ENCODE measurements at places on chromosomes 4 and X.
A peak's percentile ranks its signal among the peaks of the same experiment; 100 is the strongest.

GRCh38 chr4:5137927-5138326 is 86.6 kb downstream of the STK32B start:
- DNase-seq, result no peak

GRCh38 chr4:185582651-185583400 is 47.5 kb upstream of the PDLIM3 start:
- DNase-seq, result no peak

GRCh38 chr4:98570151-98570797 is 88.1 kb downstream of the TSPAN5 start:
- DNase-seq, result no peak

DNA sequence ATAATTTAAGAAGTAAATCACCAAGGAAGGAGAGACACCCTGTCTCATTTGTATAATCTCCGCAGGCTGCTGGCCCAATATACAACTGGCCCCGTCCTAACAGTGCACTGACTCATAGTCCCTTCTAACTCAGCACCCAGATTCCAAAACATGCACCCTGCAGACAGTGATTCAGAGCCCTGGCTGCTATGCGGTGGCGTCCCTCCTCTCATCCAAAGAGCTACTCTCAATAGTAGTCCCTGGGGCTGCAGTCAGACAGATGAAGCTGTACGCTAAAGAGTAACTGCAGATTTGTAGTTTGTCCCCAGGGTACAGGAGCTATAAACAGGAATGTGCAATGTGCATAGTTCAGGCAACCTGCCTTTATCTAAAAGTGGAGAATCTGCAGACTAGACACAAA is 23.0 kb downstream of the GABRA3 start:
- no peak for DNase-seq

- DNase-seq, result no peak
These were observed 129.5 kb upstream of the KLF3 start for GRCh38 chr4:38534344-38535045.

DNA sequence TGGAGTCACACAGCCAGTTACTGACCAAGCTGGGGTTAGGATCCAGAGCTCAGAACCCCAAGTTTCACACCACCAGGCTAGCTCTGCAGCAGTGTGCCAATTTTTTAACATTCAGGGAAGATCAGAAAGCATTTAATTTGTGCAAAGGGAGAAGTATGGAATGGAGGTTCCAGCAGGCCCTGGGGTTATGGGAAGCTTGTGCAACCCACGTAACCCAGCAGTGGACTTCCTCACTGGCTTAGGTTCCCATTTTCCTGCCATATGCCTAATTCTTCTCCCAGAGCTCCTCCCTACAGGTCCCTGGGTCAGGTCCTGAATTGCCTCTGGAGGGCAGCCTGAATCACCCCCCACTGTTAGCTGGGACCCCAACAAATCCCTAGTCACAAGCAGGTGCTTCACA is 14.0 kb downstream of the APLN start:
- no peak for DNase-seq

GRCh38 chr4:148778980-148779675 is 336.9 kb upstream of the NR3C2 start:
- DNase-seq, result no peak

DNA sequence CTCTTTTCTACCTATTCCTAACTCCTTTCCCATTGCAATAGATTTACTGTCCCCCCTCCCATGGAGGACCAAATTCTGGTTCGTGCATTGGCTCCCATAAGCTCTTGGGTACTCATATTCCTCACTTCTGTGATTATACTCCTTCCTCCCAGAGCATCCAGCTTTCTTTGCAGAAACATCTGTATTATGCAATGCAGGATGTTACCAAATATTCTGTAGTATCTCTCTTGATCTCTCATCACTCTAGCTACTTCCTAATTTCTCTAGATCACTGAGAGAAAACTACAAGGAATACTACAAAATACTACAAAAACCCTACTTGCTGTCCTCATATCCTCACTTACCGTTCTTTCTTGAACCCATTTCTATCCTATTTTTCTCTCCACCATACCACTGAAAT is 395.9 kb upstream of the HS3ST1 start:
- no peak for DNase-seq

DNA sequence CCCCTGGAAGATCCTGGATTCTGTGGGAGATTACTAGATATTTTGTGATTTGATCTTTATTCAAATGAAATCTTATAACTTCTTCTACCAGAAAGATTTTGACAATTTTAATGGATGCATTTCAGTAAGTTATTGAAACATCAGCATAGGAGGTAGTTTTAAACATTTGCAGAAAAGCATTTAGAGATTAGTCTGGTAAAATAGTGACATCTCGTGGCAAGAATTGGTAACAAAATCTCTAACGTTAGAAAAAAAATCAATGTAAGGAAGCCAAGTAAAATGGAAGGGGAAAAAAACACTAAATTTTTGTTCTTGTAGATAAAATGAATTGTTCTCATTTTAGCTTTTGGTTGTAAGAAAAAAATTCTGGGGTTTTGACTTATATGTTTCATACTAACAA is 73.3 kb downstream of the TASL start:
- no peak for DNase-seq

- DNase-seq, result no peak
These were observed 126.6 kb upstream of the GYPA start for GRCh38 chr4:144267084-144267483.

GRCh38 chrX:131301155-131301554 is 12.0 kb upstream of the IGSF1 start:
- DNase-seq, result no peak

DNA sequence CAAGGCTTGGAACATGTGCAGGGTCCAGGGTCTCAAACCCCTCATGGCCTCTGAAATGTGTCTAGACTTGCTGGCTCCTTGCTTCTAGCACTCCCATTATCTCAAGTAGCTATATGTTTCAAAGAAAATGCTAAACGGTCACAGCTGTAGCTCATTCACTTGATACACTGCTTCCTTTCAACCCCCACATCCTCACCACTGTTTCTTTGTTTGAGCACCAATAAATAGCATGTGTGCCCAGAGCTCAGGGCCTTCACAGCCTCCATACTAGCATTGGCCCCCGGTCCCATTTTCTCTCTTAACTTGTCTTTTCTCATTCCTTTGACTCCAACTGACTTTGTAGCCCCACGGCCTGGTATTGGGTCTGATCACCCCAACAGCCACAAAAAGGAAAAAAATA is 801.8 kb downstream of the STIM2 start:
- DNase-seq, result no peak

- DNase-seq, result no peak
These were observed 261.5 kb downstream of the SLC7A11 start for GRCh38 chr4:137980641-137981040.

DNA sequence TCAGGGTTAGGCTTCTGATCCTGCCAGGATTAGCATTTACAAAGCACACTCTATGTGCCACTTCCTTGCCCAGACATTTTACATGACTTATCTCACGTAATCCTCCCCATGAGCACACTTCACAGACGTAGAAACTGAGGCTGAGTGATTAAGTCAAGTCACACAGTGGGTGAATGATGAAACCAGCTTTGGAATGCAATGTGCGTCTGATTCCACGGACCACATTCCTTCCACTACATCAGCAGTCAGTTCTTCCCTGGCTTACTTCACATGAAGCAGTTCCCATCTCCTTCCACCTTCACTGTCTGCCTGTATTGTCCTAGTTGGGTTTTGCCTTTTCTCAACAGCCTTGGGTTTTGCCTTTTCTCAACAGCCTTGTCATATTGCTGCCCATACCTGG is 134.3 kb upstream of the PPARGC1A start:
- no peak for DNase-seq

- DNase-seq, result no peak
These were observed 415.0 kb downstream of the CCSER1 start for GRCh38 chr4:90542216-90542615.

GRCh38 chr4:123363729-123364128 is 32.9 kb upstream of the SPRY1 start:
- no peak for DNase-seq

DNA sequence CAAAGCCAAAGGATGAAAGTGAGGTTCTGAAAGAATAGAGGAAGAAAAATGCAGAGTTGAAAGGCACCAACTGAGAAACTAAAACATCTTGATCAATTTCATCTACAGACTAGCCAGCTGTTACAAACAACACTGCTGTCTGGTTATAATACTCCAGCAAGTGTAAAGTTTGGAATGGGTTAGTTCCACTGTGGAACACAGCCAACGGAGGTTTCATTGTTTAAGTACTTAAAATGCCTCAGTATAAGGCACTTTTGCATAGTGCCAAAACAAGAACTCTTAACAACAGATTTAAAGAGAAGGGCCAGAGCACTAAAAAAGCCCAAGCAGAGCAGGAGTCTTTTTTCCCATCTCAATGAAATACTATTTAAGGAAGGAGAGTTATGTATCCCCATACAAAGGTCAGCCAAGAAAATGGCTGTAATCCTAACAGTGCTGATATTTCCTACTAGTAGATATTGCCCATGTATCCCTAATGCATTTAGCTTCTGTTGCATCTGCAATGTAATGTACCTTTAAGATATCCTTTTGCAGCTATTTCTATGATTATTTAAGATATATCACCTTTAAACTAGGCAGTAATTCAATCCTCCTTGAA is 16.5 kb downstream of the ACSL4 start:
- no peak for DNase-seq

GRCh38 chr4:32199639-32200038 is 1479.5 kb downstream of the PCDH7 start:
- no peak for DNase-seq

DNA sequence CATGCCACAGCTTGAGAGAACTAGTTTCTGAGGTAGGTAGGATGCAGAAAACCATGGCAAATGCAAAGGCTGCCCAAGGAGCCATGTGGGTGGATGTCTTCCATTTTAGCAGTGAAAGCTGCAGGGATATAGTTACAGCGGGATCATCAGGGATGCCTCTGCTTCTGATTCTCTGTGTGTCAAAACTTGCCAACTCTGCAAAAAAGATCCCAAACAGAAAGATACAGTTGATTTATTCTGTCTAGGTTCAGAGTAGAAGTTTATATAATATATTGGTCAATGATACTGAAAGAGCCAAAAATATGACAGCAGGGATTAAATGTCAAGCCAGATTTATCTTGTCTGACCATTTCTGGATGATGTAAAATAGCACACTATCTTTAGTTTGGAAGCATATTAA is 42.4 kb upstream of the SFRP2 start:
- no peak for DNase-seq

GRCh38 chrX:54325077-54325476 is 32.8 kb downstream of the WNK3 start:
- no peak for DNase-seq

DNA sequence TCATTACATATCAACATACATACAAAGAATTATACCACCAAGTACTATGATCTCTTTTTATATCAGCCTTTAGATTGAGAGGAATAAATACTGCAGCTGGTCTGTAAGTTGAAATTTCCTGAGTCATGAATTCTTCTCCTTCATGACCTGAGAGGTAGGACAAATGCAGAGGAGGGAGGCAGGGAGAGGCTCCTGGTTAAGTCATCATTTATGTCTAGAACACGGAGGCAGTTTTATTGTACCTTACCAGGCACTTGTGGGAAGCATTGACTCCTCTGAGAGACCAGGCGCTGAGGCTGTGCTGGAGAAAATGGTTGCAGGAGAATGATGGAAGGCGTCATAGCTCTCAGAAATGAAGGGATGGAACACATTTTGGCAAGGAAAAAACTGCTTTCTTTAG is 12.5 kb upstream of the CASK start:
- DNase-seq, result no peak

GRCh38 chrX:110008011-110008635 is 5.2 kb downstream of the TMEM164 start:
- DNase-seq, result peak; percentile 30

- DNase-seq, result no peak
These were observed 645.8 kb downstream of the STIM2 start for GRCh38 chr4:27506401-27506800.

GRCh38 chr4:167722487-167722808 is 369.9 kb upstream of the ANXA10 start:
- no peak for DNase-seq

DNA sequence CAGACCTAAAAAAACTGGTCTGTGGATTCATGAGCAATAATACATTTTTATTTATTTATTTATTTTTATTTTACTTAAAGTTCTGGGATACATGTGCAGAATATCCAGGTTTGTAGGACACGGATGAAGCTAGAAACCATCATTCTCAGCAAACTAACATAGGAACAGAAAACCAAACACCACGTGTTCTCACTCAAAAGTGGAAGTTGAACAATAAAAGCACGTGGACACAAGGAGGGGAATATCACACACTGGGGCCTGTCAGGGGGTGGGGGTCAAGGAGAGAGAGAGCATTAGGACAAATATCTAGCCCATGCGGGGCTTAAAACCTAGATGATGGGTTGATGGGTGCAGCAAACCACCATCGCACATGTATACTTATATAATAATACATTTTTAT is 705.9 kb downstream of the RAB28 start:
- no peak for DNase-seq

GRCh38 chr4:41213625-41214135 is 662 bp downstream of the APBB2 start:
- DNase-seq, result no peak

DNA sequence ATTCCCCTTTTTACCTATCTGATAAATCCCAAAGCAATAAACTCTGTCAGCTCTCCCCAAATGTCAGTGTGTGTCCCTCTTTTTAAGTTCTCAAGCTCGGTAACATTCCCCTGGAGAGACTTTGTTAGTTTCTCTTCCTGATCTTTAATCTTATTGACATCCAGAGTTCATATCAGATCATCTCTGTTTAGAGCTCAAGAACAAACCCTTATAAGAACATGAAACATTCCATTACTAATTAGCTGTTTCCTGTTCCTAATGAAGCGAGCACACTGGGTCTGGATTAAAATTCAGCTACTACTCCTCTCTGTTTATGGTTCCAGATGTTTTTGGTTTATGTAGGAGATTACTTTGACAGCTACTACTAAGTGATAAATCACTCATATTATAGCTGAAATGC is 681.5 kb downstream of the DACH2 start:
- DNase-seq, result no peak

GRCh38 chr4:74546057-74546456 is 101.1 kb downstream of the AREG start:
- DNase-seq, result no peak

- no peak for DNase-seq
These were observed 71.2 kb downstream of the SNX25 start for GRCh38 chr4:185280608-185281007.

- DNase-seq, result no peak
These were observed 63.2 kb upstream of the NOCT start for GRCh38 chr4:138952411-138952810.

DNA sequence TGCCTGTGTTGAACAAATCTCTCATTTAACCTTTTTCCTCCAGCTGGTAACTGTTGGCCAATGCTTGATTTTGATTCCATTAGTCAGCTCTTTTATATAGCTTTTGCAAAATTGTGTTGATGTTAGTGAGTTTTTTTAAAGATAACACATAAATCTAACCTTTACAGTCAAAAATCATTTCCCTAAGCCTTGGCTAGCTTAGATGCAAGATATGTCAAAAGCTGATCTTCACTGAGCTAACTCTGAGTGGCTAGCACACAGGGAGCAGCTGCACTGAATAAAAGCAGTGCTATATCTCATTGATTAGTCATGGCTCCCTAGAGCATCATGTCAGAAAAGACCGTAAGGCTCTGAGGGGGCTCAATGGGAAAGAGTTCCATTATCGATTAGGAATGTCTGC is 78.7 kb downstream of the PPARGC1A start:
- no peak for DNase-seq

Data from NCI-H524 treated with DMSO at 0.1 percent for 48 hours (cell line).